ENCODE measurements at places on chromosomes 7 and 10.

DNA sequence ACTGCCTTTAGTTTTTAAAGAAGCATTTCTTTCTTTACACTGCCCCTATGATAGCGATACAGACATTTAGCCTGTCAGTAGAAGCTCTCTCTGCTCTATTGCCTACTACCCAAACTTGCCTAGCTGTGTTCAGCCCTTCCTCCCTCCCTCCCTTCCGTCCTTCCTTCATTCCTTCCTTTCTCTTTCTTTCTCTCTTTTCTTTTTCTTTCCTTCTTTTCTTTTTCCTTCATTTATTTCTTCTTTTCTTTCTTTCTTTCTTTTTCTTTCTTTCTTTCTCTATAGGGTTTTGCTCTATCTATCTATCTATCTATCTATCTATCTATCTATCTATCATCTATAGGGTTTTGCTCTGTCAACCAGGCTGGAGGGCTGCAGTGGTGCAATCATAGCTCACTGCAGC, 7.1 kb upstream of the ZNF212 start:
- no peak for DNase-seq

- no peak for DNase-seq
These were observed 64.9 kb downstream of the LCOR start for GRCh38 chr10:96896884-96897589.

- no peak for DNase-seq
These were observed 55.4 kb upstream of the KLF14 start for GRCh38 chr7:130789436-130789835.

- no peak for DNase-seq
These were observed 7.8 kb upstream of the HERC4 start for GRCh38 chr10:68082872-68083271.

DNA sequence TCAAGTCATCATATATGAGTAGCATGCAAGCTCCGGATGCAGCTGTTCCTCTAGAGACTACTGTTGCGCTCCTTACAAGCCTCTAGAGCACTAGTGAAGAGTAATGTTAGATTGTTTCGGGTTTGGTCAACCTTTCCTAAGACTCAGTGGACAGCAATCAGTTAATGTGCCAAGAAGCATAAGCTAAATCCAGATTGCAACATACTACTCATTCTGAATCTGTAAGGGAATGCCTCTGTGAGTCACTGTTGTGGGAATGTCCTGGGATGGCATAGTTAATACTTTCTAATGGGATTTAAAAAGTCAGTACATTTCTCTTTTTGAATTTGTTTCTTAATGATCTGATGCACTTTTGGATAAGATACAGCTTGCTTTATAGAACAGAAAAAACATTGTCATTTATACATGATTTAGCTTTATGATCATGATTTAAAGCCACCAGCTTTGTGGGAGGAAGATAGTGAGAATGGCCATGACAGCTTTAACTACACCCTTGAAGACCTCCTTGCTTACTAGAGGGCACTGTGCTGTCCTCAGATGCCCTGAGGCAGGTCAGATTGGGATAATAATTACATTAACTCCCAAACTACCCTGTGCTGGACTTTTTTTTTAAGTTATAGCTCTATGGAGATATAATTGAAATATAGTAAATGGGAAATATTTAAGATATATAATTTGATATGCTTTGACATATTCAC, 138.4 kb downstream of the SDK1 start:
- no peak for DNase-seq

DNA sequence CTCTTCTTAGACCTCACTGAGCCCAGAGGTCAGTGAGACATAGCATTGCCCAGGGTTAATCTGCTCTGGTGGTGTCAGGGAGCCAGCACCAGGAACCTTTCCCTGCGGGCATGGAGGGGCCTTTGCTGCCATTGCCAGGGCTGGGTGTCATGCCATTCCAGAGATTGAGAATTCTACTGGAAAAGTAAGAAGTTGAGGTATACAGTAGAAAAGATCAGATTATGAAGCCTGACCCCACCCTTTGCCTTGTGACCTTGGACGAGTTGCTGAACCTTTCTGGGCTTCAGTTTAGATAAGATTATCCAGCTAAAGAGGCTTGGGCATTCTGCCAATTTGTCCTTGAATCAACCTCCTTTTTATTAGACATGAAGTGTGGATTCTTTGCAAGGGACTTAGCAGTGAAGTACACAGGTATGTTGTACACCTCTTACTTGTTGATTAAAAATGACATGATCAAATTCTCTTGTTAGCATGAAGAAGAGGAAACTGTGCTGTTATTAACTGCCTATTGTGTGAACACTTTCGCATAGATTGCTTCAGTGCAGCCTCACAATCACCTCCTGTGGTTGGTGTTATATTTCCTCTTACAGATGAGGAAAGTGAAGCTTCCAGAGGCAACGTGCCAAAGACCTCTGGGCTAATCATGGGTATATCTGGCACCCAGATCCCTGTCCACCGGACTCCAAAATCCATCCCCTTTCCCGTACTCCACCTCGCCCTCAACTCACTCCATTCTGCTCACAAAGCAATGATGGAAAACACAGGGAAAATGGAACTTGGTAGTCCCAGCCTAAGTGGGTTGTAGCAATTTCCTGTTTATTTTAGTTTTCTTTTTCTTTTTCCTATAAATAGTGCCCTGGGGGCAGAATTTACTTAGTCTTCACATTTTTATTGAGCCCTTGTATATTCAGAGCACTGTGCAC, 151.3 kb downstream of the CAMK1D start:
- DNase-seq = no peak

DNA sequence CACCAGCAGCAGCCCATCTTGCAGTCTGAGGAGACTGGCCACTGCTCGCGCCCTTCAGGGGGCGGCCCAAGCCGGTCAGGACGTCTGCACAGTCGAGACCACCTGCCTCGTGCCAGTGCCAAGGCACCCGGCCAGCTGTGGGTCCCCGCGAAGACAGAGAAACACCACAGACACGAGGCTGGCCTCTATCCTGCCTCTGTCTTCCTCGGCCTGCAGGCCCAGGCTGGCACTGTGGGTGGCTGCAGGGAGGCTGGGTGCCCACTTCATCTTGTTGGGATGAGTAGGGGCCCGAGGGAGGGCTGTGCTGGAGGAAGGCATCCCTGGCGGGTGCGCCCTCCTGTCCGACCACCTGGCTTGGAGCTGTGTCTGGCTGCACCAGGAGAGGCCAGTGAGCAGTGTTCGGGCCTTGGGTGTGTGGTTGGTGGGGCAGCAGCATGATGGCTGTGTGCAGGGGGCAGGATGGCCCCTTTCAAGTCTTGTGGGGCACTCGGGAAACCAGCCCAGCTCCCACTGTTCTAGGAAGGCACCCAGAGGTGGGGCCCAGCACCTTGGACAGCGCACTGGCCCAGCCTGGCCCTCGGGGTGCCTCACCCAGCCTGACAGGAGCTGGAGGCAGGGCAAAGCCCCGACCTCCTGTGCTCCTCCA, 7.3 kb downstream of the DPYSL4 start:
- DNase-seq = no peak

DNA sequence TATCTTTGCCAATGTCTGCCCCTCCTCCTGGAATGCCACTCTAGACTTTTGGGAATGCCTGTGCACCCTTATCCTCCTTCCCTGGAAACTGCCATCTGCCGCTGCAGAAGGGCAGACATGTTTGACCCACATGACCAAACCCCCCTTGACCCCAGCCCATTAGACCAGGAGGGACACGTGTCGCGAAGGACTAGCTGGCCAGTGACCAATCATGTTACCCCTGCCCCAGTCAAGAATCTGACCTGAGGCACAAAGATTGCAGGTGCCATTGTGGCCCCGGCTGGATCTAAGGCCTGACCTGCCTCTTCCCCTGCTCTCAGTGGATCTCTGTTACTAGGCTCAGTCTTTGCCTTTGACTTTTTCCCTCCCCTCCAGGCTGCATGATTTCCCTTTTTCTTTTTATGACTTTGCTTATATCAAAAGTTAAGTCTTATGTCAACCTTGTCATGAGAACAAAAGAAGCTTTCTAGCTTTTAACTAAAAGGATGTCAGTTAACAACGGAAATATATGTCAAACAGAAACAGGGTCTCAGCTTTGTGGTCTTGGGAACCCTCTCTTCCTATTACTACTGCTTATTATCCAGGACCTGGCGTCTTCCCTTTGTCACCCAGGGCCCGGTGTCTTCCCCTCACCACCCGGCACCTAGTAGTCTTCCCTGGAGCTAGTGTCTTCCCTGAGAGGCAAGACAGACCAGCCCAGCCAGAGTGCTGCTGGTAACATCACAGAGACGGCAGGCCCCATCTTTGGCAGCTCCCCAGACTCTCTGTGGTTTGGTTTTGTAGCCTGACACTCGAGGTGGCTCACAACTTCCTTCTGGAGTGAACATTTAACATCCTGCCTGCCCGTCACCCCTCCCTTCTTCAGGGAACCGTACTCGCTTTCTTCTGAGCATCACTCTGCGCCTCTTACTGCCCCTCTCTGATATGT, 24.4 kb upstream of the PPIF start:
- peak; percentile 81 for DNase-seq

- no peak for DNase-seq
These were observed 479.7 kb downstream of the ATRNL1 start for GRCh38 chr10:115572740-115573455.

GRCh38 chr10:17178006-17178405, 23.5 kb downstream of the TRDMT1 start:
- DNase-seq = no peak

GRCh38 chr7:86469680-86470295, 173.9 kb upstream of the GRM3 start:
- DNase-seq = peak; percentile 17

GRCh38 chr7:80779456-80779855, 139.4 kb downstream of the SEMA3C start:
- no peak for DNase-seq

DNA sequence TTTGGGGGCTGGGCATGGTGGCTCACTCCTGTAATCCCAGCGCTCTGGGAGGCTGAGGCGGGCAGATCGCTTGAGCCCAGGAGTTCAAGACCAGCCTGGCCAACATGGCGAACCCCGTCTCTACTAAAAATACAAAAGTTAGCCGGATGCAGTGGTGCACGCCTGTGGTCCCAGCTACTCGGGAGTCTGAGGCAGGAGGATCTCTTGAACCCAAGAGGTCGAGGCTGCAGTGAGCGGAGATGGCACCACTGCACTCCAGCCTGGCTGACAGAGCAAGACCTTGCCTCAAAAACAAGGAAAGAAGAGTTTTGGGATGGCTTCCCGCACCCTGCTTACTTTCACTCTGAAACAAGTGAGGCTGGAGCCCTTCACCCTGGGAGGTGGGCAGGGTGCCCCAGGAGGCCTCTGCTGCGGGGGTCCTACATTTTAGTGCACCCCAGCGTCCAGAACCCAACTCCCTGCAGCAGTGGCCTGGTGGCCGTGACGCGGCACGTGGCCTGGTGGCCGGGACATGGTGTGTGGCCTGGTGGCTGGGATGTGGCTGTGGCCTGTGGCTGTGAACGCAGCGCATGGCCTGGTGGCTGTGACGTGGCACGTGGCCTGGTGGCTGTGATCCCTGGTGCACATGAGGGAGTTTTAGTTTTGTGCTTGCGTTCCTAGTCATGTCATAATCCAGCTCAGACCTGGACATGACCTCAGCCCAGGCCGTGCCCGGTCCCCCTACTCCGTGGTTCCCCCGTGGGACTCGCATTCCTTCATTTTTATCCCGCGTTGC, 9.3 kb downstream of the KNDC1 start:
- DNase-seq = no peak

GRCh38 chr10:30645340-30645827, 15.8 kb upstream of the LYZL2 start:
- no peak for DNase-seq

DNA sequence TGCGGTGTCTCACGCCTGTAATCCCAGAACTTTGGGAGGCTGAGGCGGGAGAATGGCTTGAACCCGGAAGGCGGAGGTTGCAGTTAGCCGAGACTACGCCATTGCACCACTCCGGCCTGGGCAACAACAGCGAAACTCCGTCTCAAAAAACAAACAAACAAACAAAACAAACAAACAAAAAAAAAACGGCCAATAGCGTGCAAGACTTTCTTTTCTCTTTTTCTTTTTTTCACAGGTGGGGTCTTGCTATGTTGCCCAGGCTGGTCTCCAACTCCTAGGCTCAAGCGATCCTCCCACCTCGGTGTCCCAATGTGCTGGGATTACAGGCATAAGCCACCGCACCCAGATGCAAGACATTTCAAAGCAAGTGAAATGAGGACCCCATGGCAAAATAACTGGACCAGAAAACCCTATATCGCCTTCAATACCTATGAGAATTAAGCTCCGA, 1.6 kb downstream of the PSAP start:
- DNase-seq = no peak

DNA sequence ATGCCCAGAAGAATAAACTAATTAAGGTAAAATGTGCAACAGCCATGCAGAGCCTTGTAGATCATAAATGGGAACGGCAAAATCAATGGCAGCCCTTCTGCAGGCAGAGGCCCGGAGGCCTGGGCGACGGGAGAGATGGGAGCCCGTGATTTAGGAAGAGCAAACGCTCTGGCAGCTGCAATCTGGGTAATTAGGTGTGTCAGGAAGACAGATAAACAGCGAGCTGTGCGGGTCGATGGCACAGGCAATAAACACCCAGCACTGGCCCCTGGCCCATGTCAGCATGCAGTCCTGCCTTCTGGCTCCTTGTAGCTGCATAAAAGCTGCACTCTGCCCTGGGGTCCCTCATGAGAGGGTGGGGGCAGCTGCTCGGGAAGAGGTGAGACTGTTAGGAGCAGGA, 78.0 kb downstream of the GOLGA7B start:
- no peak for DNase-seq

DNA sequence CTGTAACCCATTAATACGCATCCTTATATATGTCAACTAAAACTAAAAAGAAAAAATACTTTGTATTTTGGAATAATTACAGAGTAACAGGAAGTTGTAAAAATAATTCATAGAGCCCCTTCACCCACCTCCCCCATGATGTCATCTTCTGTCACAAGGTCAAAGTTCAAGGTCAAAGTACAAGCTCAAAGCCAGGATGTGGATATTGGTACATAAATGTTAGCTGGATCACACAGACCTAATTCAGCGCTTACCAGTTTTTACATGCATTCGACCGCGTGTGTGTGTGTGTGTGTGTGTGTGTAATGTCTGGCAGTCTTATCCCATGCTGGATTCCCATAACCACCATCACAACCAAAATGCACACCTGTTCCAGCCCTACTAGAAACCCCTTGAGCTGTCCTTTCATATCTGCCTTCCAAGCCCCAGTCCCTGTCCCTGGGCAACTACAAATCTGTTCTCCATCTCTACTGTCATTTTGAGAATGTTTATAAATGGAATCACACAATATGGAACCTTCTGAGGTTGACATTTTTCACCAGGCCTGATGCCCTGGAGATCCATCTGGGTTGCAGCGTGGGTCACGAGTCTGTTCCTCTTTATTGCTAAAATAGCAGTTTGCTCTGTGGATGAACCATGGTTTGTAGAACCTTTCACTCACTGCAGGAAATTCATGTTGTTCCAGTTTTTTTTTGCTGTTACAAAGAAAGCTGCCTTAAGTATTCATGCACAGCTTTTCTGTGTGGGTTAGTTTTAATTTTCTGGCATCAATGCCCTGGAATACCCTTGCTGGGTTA, 153.6 kb upstream of the PITRM1 start:
- no peak for DNase-seq

DNA sequence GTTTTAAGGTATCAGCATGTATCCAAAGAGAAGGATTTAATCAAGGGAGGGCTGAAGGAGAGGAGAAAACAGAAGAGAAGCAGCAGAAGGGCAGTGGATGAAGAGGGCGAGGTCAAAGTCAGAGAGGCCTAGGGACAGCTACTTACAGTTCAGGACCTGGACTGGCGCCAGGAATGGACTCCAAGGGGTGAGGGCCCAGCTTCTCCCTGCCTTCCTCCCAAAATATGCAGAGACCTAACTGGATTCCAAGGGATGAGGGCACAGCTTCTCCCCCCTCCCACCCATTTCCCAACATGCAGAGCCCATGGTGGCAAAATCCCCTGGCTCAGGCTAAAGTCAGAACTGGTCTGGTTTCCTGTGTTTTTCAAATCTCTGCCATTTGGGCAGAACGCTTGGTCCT, 3.4 kb upstream of the TCF7L2 start:
- no peak for DNase-seq

All from CD4-positive, alpha-beta T cell treated with Interleukin-21 for 1 hour (primary cell).